HFFc6 (cell line): ENCODE measurements at places on chromosomes 11 and 22. TPM values are rescaled to one million over a fixed set of nuclear protein-coding genes. Genes with fewer than 3 reads are reported as not detected.

DNA sequence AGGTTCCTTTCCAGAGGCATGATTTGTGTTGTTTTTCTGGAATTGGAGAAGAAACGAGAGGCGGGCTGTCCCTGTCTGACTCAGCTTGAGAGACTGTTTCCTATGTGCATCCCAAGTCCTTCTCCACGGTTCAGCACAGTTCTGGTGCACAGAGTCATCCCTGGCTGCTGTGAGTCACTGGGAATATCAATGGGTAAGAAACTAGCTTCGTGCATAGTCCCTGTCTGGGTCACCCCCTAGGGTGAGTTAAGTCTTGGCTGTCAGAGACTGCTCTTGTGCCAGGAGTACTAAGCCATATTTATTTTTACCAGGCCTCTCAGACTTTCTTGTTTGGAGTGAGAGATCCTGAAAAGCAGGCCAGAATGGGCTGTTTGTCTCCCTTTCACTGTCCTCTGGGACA is 2.4 kb upstream of the LRP4 start:
- peak; percentile 99 for DNase-seq

- DNase-seq: no peak
Measured at GRCh38 chr11:21811572-21811971, 381.3 kb upstream of the ANO5 start.

POU2AF1 gene
- total RNA-seq: not detected in 3 replicates

SMTNL1 gene
- not detected in 2 replicates for total RNA-seq
